Inflammatory macrophage (primary cell): ENCODE measurements at places on chromosomes 5 and 9.
A peak's percentile ranks its signal among the peaks of the same experiment; 100 is the strongest.

GRCh38 chr5:71757590-71758543 is 38.8 kb downstream of the CARTPT start:
- peak; percentile 49 for DNase-seq

GRCh38 chr5:16707168-16707868 is 90.5 kb upstream of the RETREG1 start:
- DNase-seq = no peak

DNA sequence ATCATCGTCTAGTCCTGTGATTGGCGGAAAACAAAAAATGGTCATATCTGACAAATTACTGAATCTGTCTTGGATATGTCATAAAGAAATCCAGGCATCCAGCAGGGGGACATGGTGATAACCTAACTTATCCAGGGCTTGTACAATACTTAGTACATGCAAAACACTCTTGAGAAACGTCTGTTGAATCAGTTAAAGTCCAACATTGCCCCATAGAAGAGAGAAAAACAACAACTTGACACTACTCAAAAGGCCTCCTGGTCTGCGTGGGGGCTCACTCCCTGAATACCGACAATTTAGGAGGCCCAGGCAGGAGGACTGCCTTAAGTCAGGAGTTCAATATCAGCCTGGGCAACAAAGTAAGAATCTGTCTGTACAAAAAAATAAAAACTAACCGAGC is 217.5 kb downstream of the DCP2 start:
- DNase-seq = no peak

GRCh38 chr9:96161819-96162218 is 140.2 kb downstream of the HSD17B3 start:
- DNase-seq = no peak

DNA sequence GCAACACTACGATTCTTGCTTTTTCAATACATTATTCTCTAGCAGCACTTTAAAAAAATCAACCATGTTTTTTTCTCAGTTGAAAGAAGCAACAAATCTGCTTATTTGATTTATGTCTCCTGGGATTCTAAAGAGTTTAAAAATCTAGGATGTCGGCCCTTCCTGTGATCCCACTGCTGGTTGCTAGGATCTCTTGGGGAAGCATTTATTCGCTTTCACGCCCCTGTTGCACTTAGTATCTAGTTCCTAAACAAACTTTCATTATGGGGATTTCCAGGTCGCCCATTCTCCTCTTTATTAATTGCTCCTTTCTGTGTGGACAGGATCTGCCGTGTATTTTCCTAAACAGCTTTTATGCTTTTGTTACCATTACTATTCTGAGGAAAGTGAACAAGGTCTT is 313.5 kb downstream of the AGTPBP1 start:
- DNase-seq = no peak

DNA sequence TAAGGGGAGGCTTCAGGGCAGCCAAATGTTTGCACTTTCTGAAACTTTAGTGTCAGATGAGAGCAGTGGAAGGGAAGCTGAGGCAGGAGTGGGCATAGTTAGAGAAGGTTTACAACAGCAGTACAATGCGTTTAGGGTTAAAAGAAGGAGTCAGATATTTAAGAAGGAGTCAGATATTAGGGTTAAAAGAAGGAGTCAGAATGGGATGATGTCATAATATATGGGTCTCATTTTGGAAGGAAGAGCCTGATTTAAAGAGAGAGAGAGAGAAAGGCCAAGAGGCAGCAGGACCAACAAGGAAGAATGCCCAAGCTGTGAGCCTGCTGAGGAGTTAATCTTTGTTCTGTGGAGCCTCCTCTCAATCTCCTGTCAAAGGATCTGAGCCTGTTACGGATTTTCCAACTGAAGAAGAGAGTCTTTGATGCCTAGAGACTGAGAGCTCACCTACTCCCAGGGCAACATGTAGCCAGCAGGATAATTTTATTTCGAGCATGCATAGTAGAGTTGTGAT is 9.5 kb downstream of the ISL1 start:
- no peak for DNase-seq

GRCh38 chr5:22245770-22246169 is 607.4 kb downstream of the CDH12 start:
- DNase-seq = no peak

- no peak for DNase-seq
Measured at GRCh38 chr5:56085193-56085592, 90.4 kb upstream of the IL6ST start.

- DNase-seq = peak; percentile 40
Measured at GRCh38 chr5:126970517-126971017, 59.8 kb downstream of the MARCHF3 start.

GRCh38 chr9:125238915-125239446 is 2.2 kb downstream of the HSPA5 start:
- DNase-seq = no peak

GRCh38 chr9:111712369-111712768 is 51.0 kb downstream of the GNG10 start:
- no peak for DNase-seq

- DNase-seq = no peak
Measured at GRCh38 chr5:10828241-10828640, 67.2 kb upstream of the DAP start.

DNA sequence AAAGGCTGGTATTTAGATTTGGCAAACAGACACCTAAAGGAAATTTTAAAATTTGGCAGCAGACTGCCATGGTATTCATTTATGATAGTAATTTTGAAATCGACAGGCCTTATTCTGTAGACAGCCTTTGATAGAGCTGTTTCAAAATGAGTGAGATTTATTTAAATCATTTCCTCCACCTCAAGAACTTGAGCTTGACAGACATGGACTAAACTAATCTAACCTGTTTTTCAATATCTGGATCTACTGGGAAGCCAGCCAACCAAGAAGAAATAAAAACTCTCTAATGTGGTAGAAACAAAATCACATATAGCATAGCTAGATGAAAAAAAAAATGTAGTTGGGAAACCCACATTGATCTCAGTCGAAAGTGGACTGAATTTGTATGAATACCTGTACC is 56.9 kb upstream of the RASA1 start:
- DNase-seq = no peak

DNA sequence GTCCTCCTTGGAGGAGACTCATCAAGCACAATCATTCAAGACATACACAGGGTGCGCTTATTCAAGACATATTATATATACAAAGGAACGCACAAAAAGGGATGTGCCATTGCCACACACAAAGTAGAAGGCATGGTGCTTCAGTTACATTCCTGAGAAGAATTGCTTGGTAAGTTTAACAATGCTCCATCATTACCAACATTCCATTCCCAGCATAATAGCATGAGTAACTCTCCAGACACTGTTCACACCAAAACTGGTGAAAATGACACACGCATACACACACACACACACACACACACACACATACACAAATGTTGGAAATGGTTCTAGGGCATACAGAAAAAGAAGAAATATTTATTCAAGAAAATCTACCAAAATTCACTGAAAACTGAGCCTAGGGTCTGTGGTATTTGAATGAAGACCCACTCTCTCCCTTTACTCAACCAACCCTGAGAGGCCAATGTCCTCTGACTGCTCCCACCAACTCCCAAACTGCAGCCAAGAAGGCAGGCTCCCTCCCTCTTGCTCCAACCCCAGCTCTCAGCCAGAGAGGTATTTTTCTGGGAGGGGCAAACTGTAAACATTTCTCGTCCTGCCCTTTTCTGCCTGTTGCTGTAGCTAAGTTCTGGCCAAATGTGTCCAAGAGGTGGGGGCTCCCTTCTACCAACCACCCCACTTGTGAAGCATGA is 19.9 kb downstream of the UGT3A1 start:
- DNase-seq = no peak

- no peak for DNase-seq
Measured at GRCh38 chr9:21904776-21905175, 89.4 kb downstream of the CDKN2A start.

DNA sequence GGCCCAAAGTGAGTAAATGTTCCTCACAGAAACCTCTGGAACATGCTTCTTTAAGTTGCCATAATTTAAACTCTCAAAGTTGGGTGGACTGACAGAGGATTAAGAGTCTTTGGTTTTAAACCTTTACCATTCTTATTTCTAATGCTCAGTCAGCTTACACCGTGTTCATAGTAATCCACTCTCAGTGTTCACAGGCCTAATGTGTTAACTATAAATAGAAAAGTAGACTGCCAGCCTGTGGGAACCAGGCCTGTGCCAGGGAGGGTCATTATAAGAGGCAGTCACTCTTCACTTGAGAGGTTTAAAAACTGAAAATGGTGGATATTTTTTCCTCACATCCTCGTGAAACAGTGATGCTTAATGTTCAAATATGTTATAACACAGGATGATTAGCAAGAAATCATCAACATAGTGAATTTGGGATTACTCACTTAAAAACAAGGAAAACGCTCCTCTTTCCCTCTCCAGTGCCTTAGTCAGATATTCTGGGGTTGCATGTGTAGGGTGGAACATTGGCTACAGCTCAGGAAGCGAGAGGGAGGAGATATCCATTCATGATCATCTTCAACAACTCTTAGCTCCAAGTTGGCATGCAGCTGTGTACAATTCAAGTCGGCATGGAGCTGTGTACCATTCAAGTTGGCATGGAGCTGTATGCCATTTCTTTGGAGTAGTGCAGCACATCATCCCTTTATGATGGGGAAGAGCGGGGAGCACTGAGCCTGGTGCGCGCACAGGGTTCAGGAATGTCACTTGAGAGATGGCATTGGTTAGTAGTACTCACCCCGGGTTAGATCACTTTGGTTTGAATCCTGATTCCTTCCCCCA is 65.8 kb downstream of the KIAA1958 start:
- no peak for DNase-seq

- no peak for DNase-seq
Measured at GRCh38 chr5:36238502-36239295, 3.0 kb downstream of the NADK2 start.

- DNase-seq = no peak
Measured at GRCh38 chr9:86955042-86955441, 7.7 kb upstream of the GAS1 start.

DNA sequence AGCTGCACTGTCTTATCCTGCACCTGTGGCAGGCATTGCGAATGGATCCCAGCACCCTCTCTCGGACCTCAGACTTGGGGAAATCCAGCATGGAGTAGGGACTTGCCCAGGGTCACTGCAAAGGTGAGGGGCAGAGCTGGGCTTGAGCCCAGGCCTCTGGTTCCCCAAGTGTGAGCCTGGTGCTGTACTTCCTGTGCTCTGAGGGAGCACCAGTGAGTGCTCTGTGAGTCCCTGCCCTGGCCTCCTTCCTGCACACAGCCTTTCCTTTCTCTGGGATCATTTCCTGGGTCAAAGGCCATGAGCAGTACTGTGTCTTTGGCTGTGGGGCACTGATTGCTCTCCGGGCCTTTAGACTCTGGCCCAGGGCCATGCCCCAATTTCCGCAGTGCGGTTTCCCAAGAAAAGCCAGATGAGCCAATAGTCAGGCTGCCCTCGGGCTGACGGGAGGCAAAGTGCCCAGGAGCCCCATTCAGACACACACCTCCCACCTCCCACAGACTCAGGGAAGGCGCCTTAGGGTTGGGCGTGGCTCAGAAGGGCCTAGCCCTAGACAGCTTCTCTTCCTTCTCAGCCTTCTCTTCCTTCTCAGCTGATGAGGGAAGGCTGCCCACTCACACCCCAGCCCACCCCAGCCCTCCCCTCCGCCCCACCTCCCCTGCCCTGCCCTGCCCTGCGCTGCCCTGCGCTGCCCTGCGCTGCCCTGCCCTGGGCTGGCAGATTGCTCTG is 23.3 kb upstream of the TRIM14 start:
- DNase-seq = peak; percentile 80

- DNase-seq = no peak
Measured at GRCh38 chr9:136011703-136012496, 50.7 kb upstream of the UBAC1 start.

GRCh38 chr9:78326564-78326963 is 29.6 kb downstream of the PSAT1 start:
- DNase-seq = no peak

DNA sequence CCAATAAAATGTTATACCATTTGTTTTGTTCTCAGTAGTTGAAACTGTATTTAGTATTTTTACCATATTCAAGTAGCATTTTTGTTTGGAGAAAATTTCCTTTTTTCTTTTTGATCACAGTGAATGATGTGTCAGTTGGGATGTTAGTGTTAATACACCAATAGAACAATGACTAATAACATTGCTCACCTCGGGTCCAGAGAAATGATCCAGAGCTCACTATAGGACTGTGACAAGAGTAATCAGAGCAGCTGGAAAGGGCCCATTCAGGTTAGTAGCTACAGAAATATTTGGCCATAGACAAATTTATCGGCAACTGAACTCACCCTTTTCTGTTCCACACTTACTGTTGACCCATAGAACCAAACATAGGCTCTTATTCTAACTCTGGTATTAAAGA is 989.2 kb downstream of the TLE4 start:
- DNase-seq = no peak

GRCh38 chr5:118990582-118990981 is 2.2 kb upstream of the DTWD2 start:
- no peak for DNase-seq

DNA sequence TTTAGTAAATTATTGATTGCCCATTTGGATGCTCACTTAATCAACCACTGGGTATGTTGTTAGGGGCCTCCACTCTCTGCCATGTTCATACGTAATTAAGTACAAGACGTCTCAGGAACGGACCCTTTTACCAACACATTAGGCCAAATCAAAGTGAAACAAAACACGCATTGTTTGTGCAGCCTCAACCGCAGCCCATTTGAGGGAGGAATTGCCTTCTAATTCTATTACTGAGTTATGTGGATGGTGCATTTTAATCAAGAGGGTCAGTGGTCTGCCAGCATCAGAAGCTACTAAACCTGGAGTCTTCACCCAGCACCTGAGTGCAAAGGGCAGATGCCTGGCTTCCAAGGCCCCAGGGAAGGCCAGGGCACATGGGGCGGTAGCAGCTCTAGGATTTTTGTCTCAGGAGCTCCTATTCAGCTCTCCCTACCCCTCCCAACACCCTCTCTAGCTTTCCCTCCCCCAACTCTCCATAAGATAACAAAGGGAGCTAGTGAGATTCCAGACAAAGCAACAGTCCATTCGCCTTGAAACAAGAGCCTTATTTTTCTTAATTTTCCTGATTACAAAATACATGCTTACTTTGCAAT is 7.9 kb upstream of the MED27 start:
- DNase-seq = no peak

GRCh38 chr5:52497133-52497693 is 290.5 kb upstream of the ITGA1 start:
- no peak for DNase-seq

DNA sequence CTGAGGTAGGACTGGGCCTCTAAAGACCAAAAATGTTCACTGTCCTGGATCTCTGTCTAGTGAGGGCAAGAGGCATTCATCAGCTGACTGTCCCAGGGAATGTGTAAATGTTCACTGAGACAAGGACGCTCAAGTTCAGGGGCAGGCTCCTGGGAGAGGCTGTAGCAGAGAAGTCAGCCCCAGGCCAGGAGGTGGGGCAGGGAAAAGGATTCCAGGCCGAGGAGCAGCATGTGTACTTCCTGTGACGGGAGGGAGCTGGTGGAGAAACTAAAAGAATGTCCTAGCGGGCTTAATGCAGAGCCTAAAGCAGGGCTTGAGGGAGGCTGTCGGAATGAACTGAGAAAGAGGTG is 205.8 kb downstream of the GABBR2 start:
- no peak for DNase-seq

DNA sequence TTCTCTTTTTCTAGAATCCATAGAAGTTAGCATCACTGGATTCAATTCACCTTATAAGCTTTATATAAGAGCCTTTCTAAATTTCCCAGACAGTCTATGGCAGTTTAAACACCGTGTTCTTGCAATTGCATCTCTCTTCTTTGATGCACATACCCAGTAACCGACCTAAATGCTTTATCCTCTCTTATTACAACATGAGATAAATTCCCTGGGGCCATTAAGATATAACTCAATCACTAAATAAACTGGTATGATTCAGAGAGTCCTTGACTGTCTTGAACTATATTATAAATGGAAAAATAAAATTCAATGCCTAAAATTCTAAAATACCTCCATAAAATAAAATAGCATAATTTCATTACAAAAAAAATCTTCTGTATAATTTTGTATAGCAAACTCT is 98.1 kb downstream of the DIRAS2 start:
- no peak for DNase-seq
